ENCODE measurements at places on chromosomes 3 and 15. TPM values are rescaled to one million over a fixed set of nuclear protein-coding genes. Genes with fewer than 3 reads are reported as not detected.

ITGB5 gene
- 412 TPM for total RNA-seq

GOLGA8S gene
- 0.15 TPM for total RNA-seq

FSIP1 gene
- total RNA-seq, result 1.1 TPM

DPPA2 gene
- not detected for total RNA-seq

ANKUB1 gene
- total RNA-seq, result not detected

CPEB1 gene
- total RNA-seq, result 4.0 TPM

IQCF6 gene
- total RNA-seq, result not detected

CCDC14 gene
- 17.1 TPM for total RNA-seq

SUSD5 gene
- total RNA-seq, result 4.1 TPM

SLC27A2 gene
- 26.4 TPM for total RNA-seq

RNF111 gene
- 29.8 TPM for total RNA-seq

OR5H6 gene
- not detected for total RNA-seq

CCR3 gene
- not detected for total RNA-seq

WDR76 gene
- total RNA-seq, result 11.7 TPM

TGM4 gene
- total RNA-seq, result 0.08 TPM

NR2F2 gene
- total RNA-seq, result 27.1 TPM

GOLGA8J gene
- not detected for total RNA-seq

SYNM gene
- total RNA-seq, result 41.0 TPM

SPTBN5 gene
- total RNA-seq, result 0.09 TPM

CHRNA5 gene
- 36.4 TPM for total RNA-seq

USP13 gene
- total RNA-seq, result 11.0 TPM

FBXL2 gene
- total RNA-seq, result 6.0 TPM

TGM5 gene
- not detected for total RNA-seq

ISLR2 gene
- total RNA-seq, result 0.13 TPM

ZKSCAN7 gene
- total RNA-seq, result not detected

TRIM71 gene
- total RNA-seq, result not detected

ERC2 gene
- total RNA-seq, result not detected

EBLN2 gene
- total RNA-seq, result 0.53 TPM

DNAH12 gene
- total RNA-seq, result 0.19 TPM

CTXND1 gene
- not detected for total RNA-seq

STRA6 gene
- total RNA-seq, result 63.6 TPM

WDR93 gene
- 0.28 TPM for total RNA-seq

SEMA7A gene
- total RNA-seq, result 2.4 TPM

GATM gene
- total RNA-seq, result 2.1 TPM

PAQR5 gene
- 117 TPM for total RNA-seq

VEPH1 gene
- total RNA-seq, result 0.10 TPM

CACNA1D gene
- 1.2 TPM for total RNA-seq

DPPA4 gene
- not detected for total RNA-seq

NR1I2 gene
- total RNA-seq, result not detected

SERINC4 gene
- total RNA-seq, result 0.05 TPM

All from A549 treated with CpdA at 1 μM for 4 hours (cell line).